ENCODE measurements at places on chromosomes 3 and 15. TPM values are rescaled to one million over a fixed set of nuclear protein-coding genes. Genes with fewer than 3 reads are reported as not detected.

The NOP10 gene
- 268 TPM for total RNA-seq

The CYP8B1 gene
- total RNA-seq, result not detected

The SUCLG2 gene
- total RNA-seq, result 24.1 TPM

The MAP1A gene
- total RNA-seq, result 12.7 TPM

The FYTTD1 gene
- total RNA-seq, result 41.2 TPM

The AGBL1 gene
- under 0.01 TPM for total RNA-seq

The CCPG1 gene
- 12.7 TPM for total RNA-seq

The FBXL2 gene
- total RNA-seq, result 1.9 TPM

The CLDN16 gene
- 0.52 TPM for total RNA-seq

The AMT gene
- total RNA-seq, result 4.1 TPM

The C3orf20 gene
- total RNA-seq, result not detected

The STAC gene
- 1.7 TPM for total RNA-seq

The P3H2 gene
- 5.9 TPM for total RNA-seq

The CCR4 gene
- total RNA-seq, result 32.8 TPM

The KNG1 gene
- 0.14 TPM for total RNA-seq

The CXCR6 gene
- 10.4 TPM for total RNA-seq

The CDC25A gene
- total RNA-seq, result 17.2 TPM

The RLBP1 gene
- 0.14 TPM for total RNA-seq

The TLR9 gene
- total RNA-seq, result 0.66 TPM

The CPOX gene
- total RNA-seq, result 17.2 TPM

The CILP gene
- total RNA-seq, result 0.85 TPM

The HHLA2 gene
- 0.24 TPM for total RNA-seq

The DPPA2 gene
- total RNA-seq, result 0.14 TPM

The DNAH12 gene
- 0.14 TPM for total RNA-seq

The PPCDC gene
- 11.3 TPM for total RNA-seq

The SLC22A13 gene
- 0.09 TPM for total RNA-seq

The ARRDC4 gene
- 6.2 TPM for total RNA-seq

The STX19 gene
- 0.42 TPM for total RNA-seq

The DUOXA2 gene
- total RNA-seq, result 0.05 TPM

The MAGEL2 gene
- total RNA-seq, result 0.19 TPM

The WHAMM gene
- 4.0 TPM for total RNA-seq

The B3GALNT1 gene
- total RNA-seq, result 4.6 TPM

The HEMK1 gene
- 20.7 TPM for total RNA-seq

The U2SURP gene
- total RNA-seq, result 107 TPM

The CLDN11 gene
- 0.47 TPM for total RNA-seq

The GFM1 gene
- total RNA-seq, result 40.0 TPM

The ADAMTSL3 gene
- 1.3 TPM for total RNA-seq

The PLA2G4E gene
- 0.05 TPM for total RNA-seq

The TIMP4 gene
- 0.66 TPM for total RNA-seq

The TRMT10C gene
- total RNA-seq, result 28.9 TPM

The TMEM108 gene
- 0.33 TPM for total RNA-seq

The LDHAL6B gene
- total RNA-seq, result not detected

The ANKUB1 gene
- total RNA-seq, result not detected

The TMEM212 gene
- not detected for total RNA-seq

The NUSAP1 gene
- 152 TPM for total RNA-seq

The TMCO5A gene
- not detected for total RNA-seq

The PSMA4 gene
- total RNA-seq, result 409 TPM

The ZIC1 gene
- not detected for total RNA-seq

Data from thymus (tissue), 14 donors.